ENCODE measurements at places on chromosomes 4 and X. TPM values are rescaled to one million over a fixed set of nuclear protein-coding genes. Genes with fewer than 3 reads are reported as not detected.

Gene NPY2R
- 11.4 TPM for total RNA-seq

Gene MSMO1
- 11.8 TPM for total RNA-seq

Gene DIPK2B
- total RNA-seq = 12.2 TPM

Gene GAB1
- 67.5 TPM for total RNA-seq

Gene IKBKG
- total RNA-seq = 12.6 TPM

Gene TRIML2
- not detected for total RNA-seq
